ENCODE measurements at places on chromosomes 13 and 19.

GRCh38 chr13:27920677-27921420 lies 1.0 kb downstream of the PDX1 start:
- no peak for DNase-seq

DNA sequence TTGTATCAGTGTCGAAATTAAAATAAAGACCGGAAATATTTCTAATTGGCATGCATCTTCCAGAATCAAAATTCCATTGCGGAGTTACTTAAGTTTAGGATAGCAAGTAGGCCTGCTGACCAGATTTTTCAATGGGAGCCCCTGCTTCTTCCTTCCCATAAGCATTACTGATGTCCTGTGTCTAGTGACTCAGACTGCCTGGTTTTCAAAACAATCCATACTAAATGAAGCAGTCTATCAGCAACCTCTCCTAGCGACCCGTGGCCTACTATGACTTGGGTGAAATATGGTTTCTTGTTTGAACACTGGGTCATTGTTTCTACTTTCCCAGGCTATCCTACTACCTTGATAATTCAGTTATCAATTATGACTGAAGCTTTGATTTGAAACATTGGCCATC lies 571.6 kb downstream of the TBC1D4 start:
- DNase-seq, result no peak

DNA sequence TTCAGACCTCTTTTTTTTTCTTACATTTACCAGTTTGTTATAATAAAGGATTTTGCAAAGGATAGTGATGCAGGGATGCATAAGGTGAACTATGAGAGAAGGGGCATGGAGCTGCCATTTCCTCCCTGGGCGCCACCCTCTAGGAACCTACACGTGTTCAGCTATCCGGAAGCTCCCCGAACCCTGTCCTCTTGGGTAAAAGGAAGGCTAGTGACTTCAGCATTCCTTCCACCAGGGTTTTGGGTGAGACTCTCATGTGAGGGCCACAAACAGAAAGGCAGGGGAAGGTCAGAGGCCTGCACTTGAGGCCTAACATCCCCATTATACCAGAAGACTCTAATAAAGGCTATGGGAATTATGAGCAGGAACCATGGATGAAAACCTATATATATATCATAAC lies 57.3 kb downstream of the IFT88 start:
- no peak for DNase-seq

DNA sequence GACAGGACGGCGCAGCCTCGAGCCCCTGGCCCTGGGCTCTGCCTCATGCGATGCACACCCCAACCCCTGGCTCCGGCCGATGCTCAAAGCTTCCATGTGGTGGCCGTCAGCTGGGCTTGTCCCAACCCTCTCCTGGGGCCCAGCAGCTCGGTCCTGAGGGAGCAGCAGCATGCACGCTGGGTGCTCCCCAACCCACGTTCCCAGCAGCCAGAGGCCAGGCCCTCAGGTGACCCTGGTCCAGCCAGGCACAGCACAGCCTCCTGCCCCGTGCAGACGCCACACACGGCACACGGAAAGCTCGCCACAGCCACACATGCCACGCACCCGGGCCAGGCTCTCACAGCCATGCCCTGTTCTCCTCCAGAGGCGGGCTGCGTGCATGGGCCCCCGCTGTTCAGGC lies 60.7 kb downstream of the IER2 start:
- DNase-seq, result no peak

- DNase-seq, result peak; percentile 44
Observed at GRCh38 chr13:77026255-77026860, 601 bp downstream of the FBXL3 start.

DNA sequence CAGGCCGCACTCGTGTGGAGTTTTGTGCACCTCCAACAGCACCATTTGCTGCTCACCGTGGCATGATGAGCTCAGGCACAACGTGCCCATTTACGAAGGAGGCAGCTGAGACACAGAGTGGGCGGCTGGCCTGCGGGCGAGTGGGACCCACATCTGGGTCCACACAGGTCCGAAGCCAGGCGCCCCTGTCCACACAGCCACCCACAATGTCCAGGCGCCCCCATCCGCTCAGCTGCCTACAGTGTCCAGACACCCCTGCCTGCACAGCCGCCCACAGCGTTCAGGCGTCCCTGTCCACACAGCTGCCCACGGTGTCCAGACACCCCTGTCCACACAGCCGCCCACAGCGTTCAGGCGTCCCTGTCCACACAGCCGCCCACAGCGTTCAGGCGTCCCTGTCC lies 42.5 kb upstream of the F7 start:
- no peak for DNase-seq

- no peak for DNase-seq
Observed at GRCh38 chr13:104321756-104322155, 1255.5 kb upstream of the SLC10A2 start.

- no peak for DNase-seq
Observed at GRCh38 chr19:41224632-41225031, 5.6 kb downstream of the AXL start.

- DNase-seq, result no peak
Observed at GRCh38 chr13:106479929-106480328, 55.5 kb downstream of the EFNB2 start.

GRCh38 chr19:17255150-17255621 lies 9.4 kb downstream of the USHBP1 start:
- DNase-seq, result no peak

DNA sequence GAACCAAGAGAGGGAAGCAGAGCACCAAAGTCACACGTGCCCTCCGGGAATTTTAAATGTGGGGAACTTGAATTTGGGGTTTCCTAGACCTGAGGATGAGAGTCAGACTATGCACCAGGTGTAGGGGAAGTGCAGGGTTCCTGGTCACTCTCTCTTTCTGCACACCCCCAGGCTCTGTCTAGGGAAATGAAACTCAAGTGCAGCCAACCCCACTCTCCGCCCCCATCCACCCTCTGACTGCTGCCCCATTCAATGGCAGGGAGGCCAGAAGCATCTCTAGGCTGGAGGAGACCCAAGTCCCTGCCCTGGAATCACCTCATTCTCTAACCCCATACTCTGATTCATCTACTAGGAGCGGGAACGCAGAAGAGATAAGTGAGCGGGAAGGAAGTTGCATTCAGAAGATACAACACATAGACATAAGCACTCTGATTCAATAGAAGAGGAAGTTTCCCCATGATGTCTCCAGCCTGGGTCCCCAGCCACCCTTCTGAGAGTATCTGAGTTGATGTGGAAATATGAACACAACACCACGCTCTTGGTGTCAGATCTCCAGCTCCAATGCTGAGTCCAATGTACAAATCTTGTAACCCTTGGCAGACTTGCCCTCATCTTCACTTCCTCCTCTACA lies 4.7 kb upstream of the SIGLEC14 start:
- no peak for DNase-seq

- DNase-seq, result no peak
Observed at GRCh38 chr13:75365724-75366173, 116.2 kb downstream of the TBC1D4 start.

DNA sequence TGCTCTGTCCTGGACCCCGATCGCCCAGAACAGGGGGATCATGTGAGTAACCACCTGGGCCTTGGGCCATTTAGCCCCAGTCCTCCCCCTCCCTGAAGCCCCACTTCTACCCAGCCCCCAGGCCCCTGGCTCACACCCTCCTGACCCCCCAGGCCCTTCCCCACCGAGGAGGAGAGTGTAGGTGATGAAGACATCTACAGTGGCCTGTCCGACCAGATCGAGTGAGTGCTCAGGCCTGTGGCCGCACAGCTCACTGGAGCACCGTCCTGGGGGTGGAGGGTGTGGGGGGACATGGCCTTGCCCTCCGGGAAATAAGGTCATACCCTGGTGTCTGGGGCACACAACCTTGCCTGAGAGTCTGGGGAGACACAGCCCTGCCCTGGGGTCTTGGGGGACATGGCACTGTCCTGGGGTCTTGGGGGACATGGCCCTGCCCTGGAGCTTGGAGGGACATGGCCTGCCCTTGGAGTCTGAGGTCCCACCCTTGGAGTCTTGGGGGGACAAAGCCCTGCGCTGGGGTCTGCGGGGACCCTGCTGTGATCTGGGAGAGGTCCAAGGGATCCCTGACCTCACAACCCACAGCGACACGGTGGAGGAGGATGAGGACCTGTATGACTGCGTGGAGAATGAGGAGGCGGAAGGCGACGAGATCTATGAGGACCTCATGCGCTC lies 49.3 kb downstream of the VAV1 start:
- DNase-seq, result no peak

DNA sequence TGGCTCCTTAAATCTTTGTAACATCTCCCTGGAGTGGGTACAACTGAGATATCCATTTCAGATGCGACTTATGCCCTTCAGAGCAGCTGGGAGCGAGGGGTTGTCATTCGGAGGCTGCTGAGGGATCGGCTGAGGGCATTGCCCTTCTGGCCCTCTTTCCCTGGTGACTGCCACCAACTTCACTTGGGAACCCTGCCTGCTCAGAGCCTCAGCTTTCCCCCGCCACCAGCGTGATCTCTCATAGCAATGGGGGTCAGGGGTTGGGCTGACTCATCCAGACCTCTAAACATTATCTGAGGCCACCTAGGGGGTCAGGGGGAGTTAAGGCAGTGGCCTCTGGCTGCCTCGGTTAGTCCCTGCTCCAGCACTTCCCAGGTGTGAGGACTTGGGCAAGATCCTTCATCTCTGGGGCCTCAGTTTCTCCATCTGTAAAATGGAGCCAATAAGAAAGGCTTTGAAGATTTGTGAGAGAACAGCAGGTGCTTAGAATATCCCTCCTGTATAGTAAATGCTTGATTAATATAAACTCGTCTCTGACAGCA lies 1.1 kb downstream of the PRX start:
- no peak for DNase-seq

GRCh38 chr13:97202761-97203160 lies 19.4 kb upstream of the MBNL2 start:
- DNase-seq, result no peak

DNA sequence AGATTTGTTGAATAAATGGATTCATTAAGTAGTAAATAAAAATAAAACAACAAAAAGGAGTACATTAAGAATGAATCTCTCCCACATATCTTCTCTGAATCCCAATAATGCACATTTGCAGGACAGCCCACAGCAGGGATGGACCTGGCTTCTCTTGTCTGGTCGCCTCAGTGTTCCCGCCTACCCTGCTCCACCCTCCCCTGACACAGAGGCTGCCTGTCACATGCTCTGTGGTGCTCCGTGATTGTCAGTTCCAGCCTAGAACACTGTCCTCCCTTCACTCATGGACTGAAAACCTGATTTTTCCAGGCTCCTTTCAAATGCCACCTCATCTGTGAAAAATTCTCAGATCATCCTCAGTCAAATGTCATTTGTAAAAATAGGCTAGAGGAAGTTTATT lies 94.5 kb upstream of the GPR12 start:
- no peak for DNase-seq

- DNase-seq, result no peak
Observed at GRCh38 chr13:111857336-111857735, 209.6 kb upstream of the SOX1 start.

- no peak for DNase-seq
Observed at GRCh38 chr13:80399340-80400163, 58.6 kb upstream of the SPRY2 start.

- DNase-seq, result no peak
Observed at GRCh38 chr19:30649934-30650614, 277.9 kb downstream of the ZNF536 start.

DNA sequence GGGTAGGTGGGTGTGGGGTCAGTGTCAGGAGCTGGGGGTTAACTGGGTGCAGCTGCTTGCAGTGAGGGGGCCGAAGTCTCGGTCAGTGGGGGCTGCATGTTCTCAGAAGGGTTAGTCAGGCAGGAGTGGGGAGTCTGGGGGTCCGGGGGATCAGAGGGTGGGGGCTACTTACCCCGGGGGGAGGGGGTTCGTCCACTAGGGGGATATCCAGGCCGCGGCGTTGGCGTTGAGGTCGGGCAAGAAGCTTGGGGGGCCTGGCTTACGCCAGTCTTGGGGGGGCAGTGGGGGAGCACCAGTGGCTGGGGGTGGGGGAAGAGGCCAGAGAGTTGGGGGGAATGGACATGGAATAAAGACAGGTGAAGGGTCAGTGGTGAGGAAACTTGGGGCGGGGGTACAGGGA lies 9.1 kb downstream of the KCNC3 start:
- no peak for DNase-seq

GRCh38 chr19:56477429-56478338 lies 539 bp upstream of the ZNF667 start:
- DNase-seq, result peak; percentile 72

DNA sequence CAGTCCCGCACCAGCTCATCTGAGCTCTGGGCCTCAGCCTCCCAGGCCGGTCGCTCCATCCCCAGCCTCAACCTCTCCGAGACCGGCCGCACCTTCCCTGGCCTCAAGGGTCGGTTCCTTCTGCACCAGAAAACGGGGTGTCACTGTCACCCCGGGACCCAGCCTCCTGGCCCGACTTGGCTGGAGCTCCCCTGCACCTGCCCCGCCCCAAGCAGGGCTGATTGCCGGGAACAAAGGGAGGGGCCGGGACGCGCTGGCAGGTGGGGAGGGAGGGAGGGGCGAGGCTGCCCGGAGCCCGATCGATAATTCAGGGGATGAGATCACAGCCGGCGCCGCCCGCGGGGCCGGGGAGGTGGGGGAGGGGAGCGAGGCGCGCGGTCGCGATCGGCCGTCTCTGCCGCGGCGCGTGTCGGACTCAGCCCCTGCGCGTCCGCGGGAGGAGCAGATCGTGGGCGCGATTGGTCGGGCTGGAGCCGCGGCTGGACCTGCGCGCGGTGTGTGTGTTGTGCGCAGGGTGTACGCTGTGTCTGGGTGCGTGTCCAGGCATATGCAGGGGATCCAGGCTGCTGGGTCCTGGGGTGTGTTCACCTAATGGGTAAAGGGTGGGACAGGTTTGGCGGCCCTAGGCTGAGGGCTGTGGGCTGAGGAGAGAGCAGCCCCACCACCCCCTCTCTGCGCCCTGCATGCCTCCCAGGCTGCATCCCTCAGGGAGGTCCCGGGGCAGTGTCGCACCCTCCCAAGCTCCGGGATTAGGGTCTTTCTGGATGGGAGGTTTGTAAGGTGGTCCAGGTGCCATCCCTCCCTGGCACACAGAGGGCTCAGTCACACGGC lies 1.1 kb upstream of the SHC2 start:
- DNase-seq, result no peak

DNA sequence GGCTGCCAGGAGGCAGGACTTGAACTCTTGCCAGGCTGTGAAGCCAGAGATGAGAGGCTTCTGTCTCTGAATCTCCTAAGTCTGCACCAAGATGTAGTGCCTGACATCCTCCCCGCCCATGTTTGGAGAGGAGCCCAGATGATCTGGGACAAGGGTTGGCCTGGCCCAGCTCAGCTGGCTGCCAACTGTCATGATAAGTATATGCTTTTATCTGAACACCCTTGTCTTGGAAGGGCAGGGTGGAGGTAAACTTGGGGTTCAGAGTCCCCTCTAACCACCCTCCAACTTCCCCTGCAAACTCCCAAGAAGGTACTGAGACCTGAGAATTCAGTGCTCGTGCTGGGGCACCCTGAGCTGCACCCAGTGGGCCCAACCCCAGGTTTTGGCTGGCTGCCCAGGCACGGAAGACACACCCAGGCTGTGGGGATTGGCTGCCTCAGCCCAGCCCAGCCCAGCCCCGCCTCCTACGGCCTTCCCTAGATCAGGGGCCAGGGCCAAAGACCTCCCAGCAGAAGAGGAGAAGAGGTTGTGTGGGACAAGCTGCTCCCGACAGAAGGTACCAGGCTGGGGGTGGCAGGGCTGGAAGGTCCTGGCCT lies at the start of gene CYP4F12:
Gene CYP4F12 (plus strand): TSS at position 508 of the 596 bp plus-strand sequence. CDS start 443 bp downstream, outside the sequence.
- peak; percentile 55 for DNase-seq
